ENCODE measurements at places on chromosomes 5 and 9.

GRCh38 chr5:165775111-165775510 is 2269.7 kb downstream of the MAT2B start:
- H3K36me3 ChIP-seq: no peaks in the 10 kb centered on the region
- no peaks in the 10 kb centered on the region for H3K27me3 ChIP-seq
- no peak for DNase-seq

DNA sequence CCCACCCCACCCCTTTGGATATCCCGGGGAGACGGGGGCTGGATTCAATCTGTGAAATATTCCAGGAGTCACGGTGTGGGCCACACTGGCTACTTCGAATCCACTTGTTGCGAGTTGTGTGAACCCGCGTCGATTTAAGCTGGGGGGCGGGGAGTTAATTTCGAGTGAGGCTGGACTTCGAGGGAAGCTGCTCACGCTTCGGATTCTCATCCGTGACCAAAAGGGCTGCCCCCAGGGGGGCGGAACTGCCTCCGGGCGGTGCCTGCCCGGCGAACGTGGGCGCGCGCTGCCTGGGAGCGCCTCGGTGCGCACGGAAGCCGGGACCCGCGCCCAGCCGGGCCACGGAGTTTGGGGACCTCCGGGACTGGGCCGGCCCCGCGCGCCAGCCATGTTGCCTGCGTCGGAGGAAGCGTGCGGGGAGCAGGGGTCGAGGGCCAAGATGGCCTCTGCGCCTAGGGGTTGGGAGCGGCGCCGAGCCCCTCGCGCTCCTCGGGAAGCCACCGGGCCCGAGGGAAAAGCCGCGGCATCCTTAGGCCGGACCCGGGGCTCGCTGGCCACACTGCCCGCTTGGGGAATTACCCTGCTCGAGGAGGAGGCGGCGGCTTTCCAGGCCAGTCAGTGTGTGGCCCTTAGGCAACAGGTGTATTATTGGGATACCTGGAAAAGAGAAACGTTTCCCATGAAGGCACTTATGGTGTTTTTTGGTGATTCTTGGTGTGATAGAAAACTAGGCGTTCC is 975 bp downstream of the OCLN start:
- peak; percentile 34 for DNase-seq
- H3K27me3 ChIP-seq: no peaks in the 10 kb centered on the region

DNA sequence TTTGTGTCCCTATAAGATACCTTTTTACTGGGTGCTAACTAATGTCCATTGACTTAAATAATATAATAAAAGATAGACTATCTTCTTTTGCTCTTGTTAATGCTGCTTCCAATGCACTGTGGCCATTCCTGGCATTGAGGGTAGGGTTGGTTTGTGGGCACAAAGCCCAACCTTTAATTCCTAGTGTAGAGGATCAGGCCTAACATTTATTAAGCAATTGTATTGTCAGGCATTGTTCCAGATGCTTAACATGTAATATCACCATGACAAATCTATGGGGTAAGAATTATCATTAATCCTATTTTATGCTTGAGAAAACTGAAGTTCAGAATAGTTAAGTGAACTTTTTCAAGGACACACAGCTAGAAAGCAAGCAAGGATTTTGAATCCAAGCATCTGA is 60.4 kb upstream of the GPBP1 start:
- no peaks in the 10 kb centered on the region for H3K27me3 ChIP-seq
- H3K36me3 ChIP-seq: no peaks in the 10 kb centered on the region
- H3K4me3 ChIP-seq: no peak overlapping the region
- H3K4me1 ChIP-seq: peaks cover 5% of the 10 kb centered on the region

DNA sequence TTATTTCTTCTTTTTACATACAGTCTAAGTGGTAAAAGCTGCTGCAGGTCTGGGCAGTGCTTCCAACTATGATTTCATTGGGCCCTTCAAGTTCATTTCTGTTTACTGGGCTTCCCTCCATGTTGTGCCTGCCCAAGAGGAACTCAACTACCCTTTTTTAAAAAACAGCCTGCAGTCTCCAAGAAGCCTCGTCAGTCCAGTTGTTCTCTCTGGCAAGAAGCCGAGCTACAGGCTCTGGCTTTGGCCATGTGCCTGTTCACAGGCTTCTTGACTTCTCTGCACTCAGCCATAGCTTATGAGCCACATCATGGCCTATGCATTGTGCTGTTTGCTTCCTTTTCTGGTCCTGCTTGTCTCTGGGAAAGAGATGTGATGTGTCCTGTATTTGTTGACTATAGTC is 119.7 kb upstream of the PJA2 start:
- H3K4me3 ChIP-seq: no peak overlapping the region
- H3K36me3 ChIP-seq: no peaks in the 10 kb centered on the region
- H3K27me3 ChIP-seq: no peaks in the 10 kb centered on the region
- H3K4me1 ChIP-seq: peaks cover 7% of the 10 kb centered on the region
- H3K27ac ChIP-seq: no peak overlapping the region

DNA sequence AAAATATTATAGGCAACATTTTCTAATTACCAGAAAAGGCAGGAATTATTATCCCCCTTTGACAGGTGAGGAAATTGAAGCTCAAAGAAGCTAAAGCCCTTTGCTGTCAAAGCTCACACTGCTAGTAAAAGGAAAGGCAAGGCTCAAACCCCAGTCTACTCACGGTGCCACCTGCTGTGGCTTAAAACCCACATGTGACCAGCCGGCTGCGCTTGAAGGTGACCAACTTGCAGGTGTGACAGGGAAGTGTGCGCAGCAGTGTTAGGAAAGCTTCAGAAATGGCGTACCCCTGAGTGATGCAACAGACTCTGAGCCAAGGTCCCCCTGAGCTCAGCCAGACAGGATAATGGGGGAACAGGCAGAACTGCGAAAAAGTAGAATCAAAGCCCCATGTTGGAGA is 45.2 kb downstream of the PAX5 start:
- H3K4me1 ChIP-seq: peaks cover 5% of the 10 kb centered on the region
- no peak overlapping the region for H3K27ac ChIP-seq
- DNase-seq: no peak
- H3K36me3 ChIP-seq: peaks cover 2% of the 10 kb centered on the region

DNA sequence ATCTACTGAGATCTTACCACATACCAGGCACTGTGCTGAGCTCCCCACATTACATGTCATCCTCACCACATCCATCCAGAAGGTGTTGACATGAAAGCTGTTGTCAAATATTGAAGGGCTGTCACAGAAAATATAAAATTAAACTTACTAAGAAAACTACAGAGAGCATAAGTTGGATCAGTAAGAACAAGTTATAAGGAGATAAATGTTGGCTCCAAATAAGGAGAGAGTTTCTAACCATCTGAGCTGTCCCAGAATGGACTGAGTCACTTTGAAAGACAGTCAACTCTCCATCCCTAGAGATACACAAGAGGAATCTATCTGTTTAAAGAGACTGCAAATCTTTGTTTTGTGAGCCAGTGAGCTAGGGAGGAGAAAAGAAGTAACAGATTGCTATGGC is 169.8 kb downstream of the DRD1 start:
- H3K27me3 ChIP-seq: peaks cover 40% of the 10 kb centered on the region
- no peak overlapping the region for H3K27ac ChIP-seq
- H3K4me1 ChIP-seq: peaks cover 19% of the 10 kb centered on the region
- H3K4me3 ChIP-seq: no peak overlapping the region

DNA sequence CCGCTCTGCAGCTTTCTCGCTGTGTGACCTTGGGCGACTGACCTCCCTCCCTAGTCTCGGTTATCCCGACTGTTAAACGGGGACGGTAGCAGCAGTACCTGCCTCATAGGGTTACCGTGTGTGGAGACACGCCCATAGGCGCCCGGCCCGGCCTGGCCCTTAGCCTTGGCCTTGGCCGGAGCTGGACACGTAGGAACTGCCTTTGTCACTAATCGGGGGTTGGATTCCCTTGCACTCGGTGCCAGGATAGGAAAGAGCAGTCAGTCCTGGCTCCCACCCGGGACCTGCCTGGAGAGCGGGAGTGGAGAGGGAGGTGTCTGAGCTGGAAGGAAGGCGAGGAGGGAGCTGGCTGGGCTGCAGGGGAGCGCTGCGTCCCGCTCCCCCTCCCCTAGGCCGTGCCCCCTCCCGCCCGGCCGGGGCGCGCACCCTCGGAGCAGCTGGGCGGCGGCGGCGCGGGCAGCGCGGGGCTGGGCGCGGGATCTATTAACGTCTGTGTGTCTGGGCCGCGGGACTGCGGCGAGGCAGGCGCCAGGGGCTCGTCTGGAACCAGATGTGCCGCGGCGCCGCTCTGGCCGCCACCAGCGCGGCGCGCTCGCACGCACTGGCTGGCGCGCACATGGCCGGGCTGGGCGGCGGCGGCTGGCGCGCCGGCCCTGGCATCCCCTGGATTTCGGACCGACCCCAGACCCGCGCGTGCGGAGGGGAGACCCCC is 31.7 kb downstream of the PRRX2 start:
- H3K4me1 ChIP-seq: peaks cover 2% of the 10 kb centered on the region
- peak overlapping the region; percentile 90 for H3K27ac ChIP-seq
- no peaks in the 10 kb centered on the region for H3K36me3 ChIP-seq
- no peak for DNase-seq
- H3K4me3 ChIP-seq: peak overlapping the region; percentile 77

DNA sequence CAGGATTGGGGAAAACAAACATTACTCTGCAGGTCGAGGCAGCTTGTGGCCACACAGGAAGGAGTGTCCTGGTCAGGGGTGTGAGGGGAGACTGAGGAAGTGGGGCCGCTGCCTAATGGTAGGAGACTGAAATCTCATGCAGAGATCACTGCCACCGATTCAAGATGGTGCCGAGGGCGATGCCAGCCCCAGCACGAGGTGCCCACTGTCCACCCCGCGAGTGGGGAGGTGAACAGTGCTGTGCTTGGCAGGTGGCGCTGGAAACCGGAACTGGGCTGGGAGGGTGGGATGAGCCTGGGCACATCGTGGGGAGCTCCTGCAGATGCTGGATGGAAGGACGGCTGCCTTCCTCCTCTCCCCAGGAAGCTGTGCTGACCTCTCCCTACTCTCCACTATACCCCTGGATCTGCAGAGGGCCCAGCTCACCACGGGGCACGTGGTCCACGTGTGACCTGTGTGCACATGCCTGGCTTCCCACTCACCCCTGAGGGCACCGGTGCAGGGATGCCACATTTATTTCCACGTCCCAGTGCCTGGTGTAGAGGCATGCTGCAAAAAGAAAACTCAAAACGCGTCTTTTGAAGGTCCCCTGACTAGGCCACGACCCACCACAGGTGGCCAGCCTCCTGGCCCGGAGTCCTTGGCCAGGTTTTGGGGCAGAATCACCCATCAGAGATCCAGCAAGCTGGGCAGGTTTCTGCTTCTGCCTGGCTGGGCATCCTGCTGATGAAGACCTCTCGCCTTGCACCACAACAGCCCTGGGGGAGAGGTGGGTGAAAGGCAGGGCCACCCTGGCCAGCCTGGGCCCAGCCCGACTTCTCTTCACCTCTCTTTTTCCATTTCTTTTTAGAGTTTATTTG is 71.7 kb upstream of the FCN1 start:
- H3K4me3 ChIP-seq: no peak overlapping the region
- peaks cover 6% of the 10 kb centered on the region for H3K27me3 ChIP-seq
- H3K4me1 ChIP-seq: no peaks in the 10 kb centered on the region

DNA sequence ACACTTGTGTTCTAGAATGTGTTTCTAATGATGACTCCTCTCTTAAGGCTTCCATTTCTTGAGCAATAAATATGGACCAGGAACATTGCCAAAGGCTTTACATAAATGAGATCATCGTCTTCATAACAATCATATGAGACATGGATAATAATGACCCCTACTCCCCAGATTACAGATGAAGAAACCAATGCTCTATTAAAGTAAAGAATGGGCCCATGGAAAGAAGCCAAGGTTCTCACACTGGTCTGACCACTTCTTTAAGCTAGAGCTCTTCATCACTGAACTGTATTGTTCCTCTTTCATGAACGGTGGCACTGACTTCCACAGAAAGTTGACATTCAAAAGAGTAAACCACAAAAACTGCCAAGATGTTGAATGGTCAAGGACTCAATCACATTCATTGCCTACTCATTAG is 65.3 kb downstream of the MARCHF3 start:
- no peak overlapping the region for H3K27ac ChIP-seq
- DNase-seq: no peak
- no peak overlapping the region for H3K4me3 ChIP-seq
- no peaks in the 10 kb centered on the region for H3K36me3 ChIP-seq

DNA sequence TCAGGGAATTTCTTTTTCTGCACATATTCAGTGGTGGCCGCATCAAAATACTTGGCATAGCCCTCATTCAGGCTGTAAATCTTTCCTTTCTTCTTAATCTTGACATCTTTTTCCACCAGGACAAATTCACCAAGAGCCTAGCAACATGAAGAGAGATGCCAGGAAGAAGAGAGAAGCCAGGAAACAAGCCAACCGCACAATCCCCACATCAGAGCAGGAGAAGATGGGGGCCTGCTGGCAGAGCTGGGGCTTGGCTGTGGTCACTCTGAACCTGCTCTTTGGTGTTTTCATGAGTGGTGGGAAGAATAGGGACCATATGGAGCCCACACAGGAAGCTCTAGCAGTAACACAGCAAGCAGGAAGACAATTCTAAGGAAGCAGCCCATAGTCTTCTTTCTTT is 12.4 kb downstream of the PCAT7 start:
- H3K27ac ChIP-seq: peak overlapping the region; percentile 49
- no peak for DNase-seq
- peaks cover 7% of the 10 kb centered on the region for H3K27me3 ChIP-seq
- no peaks in the 10 kb centered on the region for H3K4me1 ChIP-seq
- H3K4me3 ChIP-seq: no peak overlapping the region

GRCh38 chr5:140348104-140348503 is 1.7 kb upstream of the HBEGF start:
- no peak overlapping the region for H3K27ac ChIP-seq
- no peak overlapping the region for H3K4me3 ChIP-seq
- peaks cover 39% of the 10 kb centered on the region for H3K27me3 ChIP-seq
- no peaks in the 10 kb centered on the region for H3K36me3 ChIP-seq

DNA sequence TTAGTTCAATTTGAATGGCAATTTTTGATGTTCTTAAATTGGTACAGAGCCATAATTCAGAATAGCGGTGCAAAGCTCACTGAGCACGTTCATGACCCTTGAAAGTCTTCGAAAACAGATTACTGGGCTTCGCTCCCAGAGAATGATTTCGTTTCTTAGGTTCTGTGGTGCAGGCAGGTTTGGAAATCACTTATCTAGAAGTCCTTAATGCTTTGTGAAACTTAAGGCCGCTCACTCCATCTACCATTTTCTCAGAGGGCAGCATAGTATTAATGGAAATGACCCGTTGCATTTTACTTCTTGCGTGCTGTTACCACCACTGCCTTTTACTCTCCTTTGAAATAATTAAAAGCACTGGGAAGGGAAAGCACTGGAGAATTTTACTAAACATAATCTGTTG is 2.9 kb upstream of the MAT2B start:
- H3K36me3 ChIP-seq: no peaks in the 10 kb centered on the region
- no peak for DNase-seq

DNA sequence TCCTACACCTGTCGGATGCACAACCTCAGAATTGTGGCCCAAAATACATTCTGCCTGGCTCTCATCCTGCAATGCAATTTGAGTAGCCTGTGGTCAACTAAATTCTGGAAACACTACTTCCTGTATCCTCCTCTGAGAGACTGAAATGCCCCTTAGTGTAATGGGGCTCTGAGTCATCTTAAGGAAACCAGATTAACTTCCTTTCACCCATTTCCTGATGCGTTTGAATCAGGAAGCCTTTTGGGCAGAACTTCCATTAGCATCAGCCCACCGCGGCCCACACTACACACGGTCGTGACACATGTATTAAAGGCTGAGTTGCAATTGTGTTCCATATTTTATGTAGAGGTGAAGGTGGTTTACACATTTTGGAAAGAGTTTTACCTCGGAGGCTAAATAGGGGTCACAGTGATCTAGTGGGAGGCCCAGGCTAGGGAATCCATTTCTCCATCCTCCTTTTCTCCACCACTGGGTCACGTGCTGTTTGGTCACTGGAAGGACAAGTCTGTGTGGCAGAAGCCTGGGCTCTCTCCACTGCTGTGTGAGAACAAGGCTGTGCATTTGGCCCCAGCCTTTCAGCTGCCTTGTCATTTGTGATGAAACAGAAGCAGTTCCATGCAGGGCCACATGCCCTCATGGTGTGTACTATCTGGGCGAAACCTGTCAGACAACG is 55.9 kb downstream of the DAP start:
- no peaks in the 10 kb centered on the region for H3K27me3 ChIP-seq
- H3K36me3 ChIP-seq: peaks cover 3% of the 10 kb centered on the region
- H3K4me1 ChIP-seq: no peaks in the 10 kb centered on the region
- no peak overlapping the region for H3K27ac ChIP-seq
- DNase-seq: no peak
